T47D (cell line): ENCODE measurements at places on chromosomes 4 and X.
A peak's percentile ranks its signal among the peaks of the same experiment; 100 is the strongest.

- no peak for DNase-seq
Observed at GRCh38 chr4:118734491-118735205, 49.5 kb downstream of the METTL14 start.

DNA sequence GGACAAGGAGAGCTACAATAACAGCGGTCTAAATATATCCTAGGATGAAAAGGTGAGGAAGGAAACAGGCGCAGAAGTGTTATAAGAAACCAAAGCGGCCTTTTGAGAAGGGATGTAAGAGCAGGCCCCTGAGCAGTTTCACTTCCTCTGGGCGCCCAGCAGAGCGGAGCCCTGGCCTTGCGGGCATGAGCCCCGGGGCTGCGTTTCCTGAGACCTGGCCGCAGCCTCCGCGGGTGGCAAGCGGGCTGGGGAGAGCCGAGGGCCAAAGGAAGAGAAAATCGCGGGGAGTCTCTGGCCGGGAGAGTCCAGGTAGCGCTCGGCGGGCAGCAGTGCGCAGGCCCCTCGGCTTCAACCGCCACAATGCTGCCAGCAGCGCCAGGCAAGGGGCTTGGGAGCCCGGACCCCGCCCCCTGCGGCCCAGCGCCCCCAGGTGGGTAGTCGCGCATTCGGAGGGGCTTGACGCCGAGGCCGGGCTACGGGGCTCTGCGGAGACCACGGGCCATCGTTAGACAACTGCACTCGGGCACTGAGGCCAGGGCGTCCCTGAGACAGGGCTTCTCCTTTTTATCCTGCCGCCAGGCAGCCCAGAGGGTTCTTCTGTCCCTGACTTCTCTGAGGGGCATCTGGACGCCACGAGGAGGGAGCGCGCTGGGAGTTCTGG lies at the start of gene BANK1:
TSS of gene BANK1 (plus strand) at position 210 of the 661 bp plus-strand sequence. CDS start at position 361, 151 bp downstream.
- no peak for DNase-seq

DNA sequence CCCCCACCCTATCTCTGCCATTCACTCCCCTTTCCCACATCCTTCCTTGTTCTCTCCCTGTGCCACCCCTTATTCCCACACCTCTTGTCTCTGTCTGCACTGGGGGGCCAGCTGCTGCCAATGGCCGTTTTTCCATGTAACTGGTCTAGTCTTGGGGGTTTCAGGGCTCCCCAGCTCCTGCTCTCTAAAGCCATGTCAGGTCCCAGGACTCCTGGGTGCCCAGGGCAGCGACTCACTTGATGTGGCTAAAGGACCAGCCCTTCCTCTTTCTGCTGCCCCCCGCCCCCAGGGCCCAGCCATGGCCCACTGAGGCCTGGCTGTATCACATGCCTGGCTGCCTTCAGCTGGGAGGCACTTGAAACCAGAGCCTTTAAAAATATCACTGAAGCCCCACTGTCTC lies 10.0 kb downstream of the NLGN3 start:
- no peak for DNase-seq

DNA sequence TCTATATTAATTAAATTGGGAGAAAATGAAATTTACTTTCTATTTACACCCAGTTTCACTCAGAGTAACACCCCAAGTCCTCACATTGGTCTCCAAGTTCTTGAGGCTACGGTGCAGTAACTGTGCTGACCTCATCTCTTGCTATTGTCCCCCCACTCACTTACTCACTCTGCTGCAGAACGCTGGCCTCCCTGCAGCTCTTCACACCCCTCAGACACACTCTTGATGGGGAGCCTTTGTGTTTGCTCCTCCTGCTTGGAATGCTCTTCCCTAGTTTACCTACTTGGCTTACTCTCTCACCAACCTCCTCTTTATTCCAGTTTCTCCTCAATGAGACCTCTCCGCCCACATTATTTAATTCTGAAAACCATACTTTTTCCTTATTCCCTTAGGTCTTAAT lies 22.2 kb upstream of the SPARCL1 start:
- no peak for DNase-seq

GRCh38 chrX:141278306-141278705 lies 36.0 kb upstream of the SPANXC start:
- DNase-seq: peak; percentile 0

GRCh38 chr4:95638920-95639501 lies 90.2 kb upstream of the UNC5C start:
- no peak for DNase-seq

DNA sequence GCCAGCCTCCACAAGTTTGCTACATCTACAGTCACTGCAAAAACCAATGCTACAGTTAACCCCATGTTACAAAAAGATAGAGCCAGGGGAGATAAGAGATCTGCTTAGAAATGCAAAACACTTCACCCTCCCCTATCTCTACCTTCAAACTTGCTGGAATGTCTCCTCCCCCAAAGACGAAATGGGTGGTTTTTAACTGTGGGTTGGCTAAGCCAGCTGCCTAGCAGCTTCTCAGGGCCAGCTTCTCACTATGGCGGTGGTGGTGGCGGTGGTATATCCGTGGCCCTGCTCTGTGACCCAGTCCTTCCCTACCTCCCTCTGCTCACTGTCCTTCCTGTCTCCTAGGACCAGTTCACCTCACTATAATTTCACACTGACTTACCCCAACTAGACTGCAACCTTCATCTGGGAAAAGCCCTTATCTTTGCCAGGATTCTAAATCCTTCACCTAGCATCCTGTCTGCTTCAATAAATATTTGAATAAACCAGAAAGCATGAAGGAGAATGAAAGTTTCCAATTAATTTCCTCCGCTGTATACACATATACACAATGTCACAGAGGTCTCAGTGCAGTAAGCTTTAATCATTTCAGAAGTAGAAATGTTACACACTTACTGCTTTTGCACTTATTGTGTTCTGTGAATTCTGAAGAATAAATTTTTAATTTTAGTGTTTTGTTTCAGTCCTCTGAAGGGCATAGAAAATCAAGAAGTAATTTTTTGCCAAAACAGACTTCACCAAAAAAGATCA lies 46.3 kb downstream of the SH3KBP1 start:
- no peak for DNase-seq

DNA sequence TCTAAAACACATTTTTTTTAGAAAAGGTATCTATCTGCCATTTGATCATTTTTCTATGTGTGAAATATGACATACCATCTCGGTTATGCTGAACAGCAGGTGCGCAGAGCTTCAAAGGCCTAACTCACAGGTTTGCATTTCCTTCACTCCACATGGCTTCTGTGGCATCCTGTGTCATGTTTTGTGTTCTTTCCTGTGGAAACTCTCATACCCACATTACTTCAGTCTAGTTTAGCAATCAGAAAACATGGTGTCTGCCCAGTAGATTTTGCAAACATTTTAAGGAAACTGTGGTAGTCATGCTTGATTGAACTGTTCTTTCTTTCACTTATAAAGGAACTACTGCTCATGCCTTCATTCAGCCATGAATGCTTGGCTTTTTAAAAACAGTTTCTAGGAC lies 11.3 kb upstream of the ARAP2 start:
- DNase-seq: no peak

DNA sequence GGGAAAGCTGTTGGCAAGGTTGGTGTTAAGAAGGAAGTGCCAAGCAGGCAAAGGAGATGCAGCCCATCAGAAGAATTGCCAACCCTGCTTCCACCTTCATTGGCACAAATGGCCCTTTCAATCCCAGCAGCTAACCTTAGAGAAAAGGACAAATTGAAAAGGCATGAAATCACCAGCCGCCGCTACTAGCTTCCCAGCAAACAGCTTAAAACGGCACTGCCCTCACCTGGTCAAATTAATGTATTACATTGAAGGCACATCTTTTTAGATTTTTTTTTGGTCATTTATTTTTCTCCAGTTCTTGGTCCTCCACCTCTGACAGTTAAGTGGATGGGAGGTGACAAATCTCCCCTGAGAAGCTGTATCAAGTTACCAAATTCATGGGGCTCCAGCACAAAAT lies 51.0 kb upstream of the NHSL2 start:
- DNase-seq: peak; percentile 36

GRCh38 chr4:15668566-15669435 lies 12.8 kb upstream of the FAM200B start:
- no peak for DNase-seq

DNA sequence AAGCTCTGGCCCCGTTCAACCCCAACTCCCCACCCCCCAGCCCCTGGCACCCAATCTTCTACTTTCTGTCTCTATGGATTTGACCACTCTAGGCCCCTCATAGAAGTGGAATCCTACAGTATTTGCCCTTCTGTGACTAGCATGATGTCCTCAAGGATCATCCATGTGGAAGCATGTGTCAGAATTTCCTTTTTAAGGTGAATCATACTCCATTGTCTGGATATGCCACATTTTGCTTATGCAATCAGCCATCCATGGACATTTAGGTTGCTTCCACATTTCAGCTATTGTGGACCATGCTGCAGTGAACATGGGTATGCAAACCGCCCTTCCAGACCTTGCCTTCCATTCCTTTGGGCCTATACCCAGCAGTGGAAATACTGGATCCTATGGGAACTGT lies 15.5 kb downstream of the CCNQ start:
- no peak for DNase-seq

DNA sequence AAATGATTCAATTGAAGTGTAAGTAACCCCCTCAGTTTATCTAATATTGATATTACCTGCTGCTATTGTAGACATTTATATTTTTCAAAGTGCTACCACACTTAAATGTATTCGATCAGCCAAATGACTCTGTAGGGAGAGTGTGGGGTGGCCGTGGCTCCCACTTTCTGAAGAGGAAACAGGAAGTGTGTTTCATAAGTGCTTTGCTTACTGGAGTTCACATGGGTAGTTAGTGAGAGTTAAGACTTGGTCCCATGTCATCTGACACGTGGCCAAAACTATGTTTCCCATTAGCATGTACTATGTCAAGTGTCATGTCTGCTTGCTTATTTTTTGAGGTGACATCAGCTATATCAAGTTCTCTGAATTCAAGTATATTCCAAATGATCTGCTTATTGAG lies 308.1 kb upstream of the GATB start:
- no peak for DNase-seq

DNA sequence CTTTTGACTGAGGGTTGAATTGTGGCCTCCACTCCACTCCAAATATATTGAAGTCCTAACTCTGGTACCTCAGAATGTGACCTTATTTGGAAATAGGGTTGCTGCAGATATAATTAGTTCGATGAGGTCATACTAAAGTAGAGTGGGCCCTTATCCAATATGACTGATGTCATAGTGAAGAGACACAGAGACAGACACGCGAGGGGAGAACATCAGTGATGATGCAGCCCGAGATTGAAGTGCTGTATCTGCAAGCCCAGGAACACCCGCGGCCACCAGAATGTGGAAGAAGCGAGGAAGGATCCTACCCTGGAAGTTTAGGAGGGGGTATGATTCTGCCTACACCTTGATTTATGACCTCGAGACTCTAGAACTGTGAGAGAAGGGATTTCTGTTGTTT lies 279.0 kb downstream of the ANKRD50 start:
- DNase-seq: no peak

- DNase-seq: no peak
Observed at GRCh38 chr4:27024805-27025204, 164.2 kb downstream of the STIM2 start.

- no peak for DNase-seq
Observed at GRCh38 chrX:137166591-137166990, 132.8 kb upstream of the GPR101 start.

GRCh38 chrX:1094566-1095333 lies 117.7 kb downstream of the CRLF2 start:
- DNase-seq: no peak

DNA sequence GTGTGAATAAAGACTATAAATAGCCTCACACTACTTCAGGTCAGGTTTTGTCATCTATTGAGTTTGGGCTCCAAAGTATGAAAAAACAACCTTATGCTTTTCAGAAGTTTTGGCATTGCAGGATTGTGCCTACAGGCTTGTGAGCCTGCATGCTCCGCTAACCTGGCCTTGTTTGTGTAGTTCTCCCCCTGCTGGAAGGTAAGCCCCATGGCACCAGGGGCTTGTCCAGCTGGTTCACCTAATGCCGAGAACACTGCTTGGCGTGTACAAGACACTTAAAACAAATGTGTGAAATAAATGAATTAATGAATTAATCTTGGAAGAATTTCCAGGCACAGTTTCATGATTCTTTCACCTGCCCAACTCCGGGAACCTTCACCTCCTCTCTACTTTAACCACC lies 1.8 kb upstream of the HSD17B10 start:
- DNase-seq: peak; percentile 84

GRCh38 chr4:184844742-184845141 lies 19.0 kb upstream of the ACSL1 start:
- no peak for DNase-seq

- DNase-seq: no peak
Observed at GRCh38 chrX:10524578-10524977, 95.8 kb downstream of the MID1 start.

DNA sequence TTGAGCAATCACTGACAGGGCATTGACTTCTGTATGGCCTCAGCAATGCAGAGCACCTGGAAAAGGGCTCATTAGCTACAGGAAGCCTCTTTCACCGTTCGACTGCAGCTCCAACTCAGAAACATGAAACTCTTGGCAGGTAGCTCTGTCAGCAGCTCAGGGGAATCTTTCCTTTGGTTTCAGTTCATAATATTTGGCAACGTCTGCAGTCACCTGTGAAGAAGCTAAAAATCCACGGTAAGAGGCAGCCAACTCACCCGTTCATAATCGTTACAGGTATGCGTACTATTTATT lies 354.9 kb downstream of the CAMK2D start:
- no peak for DNase-seq

- DNase-seq: no peak
Observed at GRCh38 chrX:11419102-11419501, 125.9 kb downstream of the AMELX start.

GRCh38 chr4:173535165-173535902 lies 5.3 kb upstream of the HAND2 start:
- no peak for DNase-seq

- no peak for DNase-seq
Observed at GRCh38 chrX:104522386-104522785, 43.6 kb upstream of the IL1RAPL2 start.

DNA sequence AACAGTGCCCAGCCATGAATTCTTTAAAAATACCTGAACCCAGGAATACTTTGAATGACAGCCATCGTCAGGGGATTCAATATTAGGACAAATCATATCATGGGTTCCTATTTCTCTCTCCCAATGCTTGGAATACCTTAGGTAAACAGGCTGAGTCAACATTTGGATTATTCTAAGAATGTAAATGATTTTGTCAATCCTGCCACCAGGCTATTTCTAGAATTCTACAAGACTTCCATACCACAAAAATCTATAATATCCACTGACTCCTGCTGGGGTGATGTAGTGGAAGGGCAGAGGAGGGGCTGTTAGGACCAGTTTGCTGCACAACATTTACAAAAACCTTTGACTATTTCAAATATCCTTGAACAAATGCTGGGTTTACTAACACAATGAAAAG lies 65.2 kb downstream of the IGFBP7 start:
- no peak for DNase-seq

DNA sequence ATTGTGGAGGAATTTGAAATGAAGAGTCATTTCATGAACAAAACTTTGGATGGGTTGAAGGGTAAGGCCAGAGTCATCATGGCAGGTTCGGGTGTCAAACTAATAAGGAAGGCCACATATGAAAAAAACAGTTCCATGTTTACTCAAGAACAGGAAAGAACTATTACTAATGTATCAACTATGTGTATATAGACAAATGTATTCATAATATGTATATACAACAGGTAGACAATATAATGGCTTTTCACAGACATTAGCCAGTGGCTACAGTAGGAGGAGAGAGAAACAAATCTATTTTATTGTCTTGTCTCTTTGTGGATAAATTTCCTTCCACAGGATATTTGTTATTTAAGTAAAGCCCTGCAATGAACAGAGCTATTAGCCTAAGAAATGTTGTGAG lies 101.1 kb downstream of the CBLL2 start:
- peak; percentile 8 for DNase-seq

GRCh38 chr4:6747294-6748051 lies 31.5 kb downstream of the BLOC1S4 start:
- peak; percentile 88 for DNase-seq

GRCh38 chr4:112144546-112145325 lies 518 bp upstream of the FAM241A start:
- no peak for DNase-seq
